Dermis blood vessel endothelial cell (primary cell): ENCODE measurements at places on chromosomes 16 and 17. TPM values are rescaled to one million over a fixed set of nuclear protein-coding genes. Genes with fewer than 3 reads are reported as not detected.

The PDIA2 gene
- 0.34 TPM in 1 of 2 replicates, not detected in the other for total RNA-seq

The SCNN1G gene
- total RNA-seq: 0.68 and 2.6 TPM in 2 replicates

The NUDT21 gene
- total RNA-seq: 102 and 147 TPM in 2 replicates

The PRAC2 gene
- not detected in 2 replicates for total RNA-seq

The PMFBP1 gene
- total RNA-seq: 0.05 TPM in 1 of 2 replicates, not detected in the other

The HEATR9 gene
- total RNA-seq: not detected in 2 replicates

The NTN1 gene
- total RNA-seq: 0.68 and 0.84 TPM in 2 replicates

The KRT24 gene
- total RNA-seq: not detected in 2 replicates
